Stimulated activated CD8-positive, alpha-beta memory T cell treated with anti-CD3 and anti-CD28 coated beads, Interleukin-4, amount 100 ng/mL, for 1 hour (primary cell): ENCODE measurements at places on chromosomes 11 and 22.

GRCh38 chr11:86558207-86558606 lies 114.2 kb downstream of the ME3 start:
- DNase-seq: no peak

DNA sequence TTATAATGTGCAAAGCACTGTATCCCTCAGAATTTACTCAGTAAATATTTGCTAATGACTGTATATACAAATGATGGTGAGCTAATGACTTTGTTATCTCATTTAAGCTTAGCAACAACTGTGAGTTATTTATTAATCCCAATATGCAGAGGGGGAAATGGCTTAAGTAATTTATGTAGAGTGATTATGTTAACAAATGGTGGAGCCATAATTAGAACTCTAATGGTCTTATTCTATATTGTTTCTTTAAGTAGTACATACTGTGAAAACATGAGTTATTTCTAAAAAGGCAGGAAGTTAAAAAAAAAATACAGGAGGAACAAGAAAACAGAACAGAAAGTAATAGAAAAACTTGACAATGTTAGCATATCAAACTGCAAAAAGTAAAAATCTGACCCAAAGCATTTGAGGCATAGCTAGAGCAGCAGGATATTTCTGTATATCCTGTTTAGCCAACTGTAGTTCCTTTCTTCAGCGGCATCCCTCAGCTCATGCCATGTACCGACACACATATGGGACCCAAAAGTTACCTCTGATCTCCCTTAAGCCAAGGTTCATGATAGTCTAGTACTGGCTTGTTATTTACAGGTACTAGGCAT lies 94.2 kb downstream of the FCHSD2 start:
- no peak for DNase-seq

DNA sequence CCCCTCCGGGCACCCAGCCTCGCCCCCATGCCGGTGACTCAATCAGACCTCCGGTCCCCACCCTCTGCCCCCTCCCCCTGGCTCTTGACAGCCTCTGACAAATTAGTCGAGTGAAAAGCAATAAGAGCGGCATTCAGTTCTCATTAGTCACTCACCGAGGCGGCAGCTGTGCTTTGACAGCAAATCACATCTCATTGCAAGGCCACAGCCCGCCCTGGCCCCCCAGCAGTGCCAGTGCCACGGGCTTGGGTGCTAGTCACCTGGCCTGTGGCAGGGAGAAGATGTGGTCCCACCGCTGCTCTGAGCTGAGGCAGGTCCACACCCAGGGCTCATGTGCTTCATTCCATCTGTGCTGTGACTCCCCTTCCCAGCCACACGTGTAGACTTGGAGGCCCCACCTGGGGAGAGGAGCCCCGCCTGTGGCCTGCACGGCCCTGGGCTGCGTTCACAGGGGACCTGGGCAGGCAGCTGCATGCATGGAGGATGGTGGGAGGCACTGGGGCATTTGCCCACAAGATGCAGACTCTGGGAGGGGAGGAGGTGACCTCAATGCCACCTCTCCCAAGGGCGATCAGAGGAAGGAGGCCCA lies 7.4 kb upstream of the TH start:
- no peak for DNase-seq

- no peak for DNase-seq
Observed at GRCh38 chr22:19035474-19036228, 86.6 kb downstream of the DGCR2 start.

GRCh38 chr11:110878513-110878912 lies 166.3 kb upstream of the ARHGAP20 start:
- DNase-seq: no peak

DNA sequence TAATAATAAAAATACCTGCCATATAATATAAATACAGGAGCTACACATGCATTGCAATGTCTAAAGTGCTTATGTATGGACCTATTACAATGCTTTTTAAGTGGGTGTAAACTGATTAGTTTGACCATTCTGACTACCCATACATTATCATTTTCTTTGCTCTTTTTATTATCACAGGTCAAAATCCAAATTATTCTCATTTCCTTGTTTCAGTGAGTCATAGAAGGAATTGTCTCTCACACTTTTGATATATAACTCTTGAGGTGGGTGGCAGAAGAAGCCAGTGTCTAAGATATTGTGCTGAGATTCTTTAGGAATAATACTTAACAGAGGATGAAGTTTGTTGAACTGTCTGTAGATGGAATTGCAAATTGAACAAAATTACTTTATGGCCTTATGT lies 35.6 kb downstream of the GAS2 start:
- DNase-seq: no peak

- DNase-seq: no peak
Observed at GRCh38 chr11:116434986-116435385, 337.8 kb downstream of the BUD13 start.

DNA sequence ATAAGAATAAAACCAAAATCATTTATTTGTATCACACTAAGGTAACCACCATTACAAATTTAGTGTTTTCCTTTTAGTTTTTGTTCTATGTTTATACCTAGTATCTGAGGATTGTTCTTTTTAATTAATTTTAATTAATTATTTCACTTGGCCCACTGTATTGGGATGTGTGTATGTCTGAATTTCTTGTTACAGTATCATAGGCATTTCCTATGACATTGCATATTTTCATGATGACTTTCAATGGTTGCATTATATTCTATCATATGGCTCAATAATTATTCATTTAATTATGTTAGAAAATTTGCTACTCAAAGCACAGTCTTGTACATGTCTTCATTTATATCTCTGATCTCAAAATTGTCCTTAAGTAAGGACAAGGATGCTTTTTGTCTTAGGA lies 41.0 kb downstream of the C11orf71 start:
- no peak for DNase-seq

DNA sequence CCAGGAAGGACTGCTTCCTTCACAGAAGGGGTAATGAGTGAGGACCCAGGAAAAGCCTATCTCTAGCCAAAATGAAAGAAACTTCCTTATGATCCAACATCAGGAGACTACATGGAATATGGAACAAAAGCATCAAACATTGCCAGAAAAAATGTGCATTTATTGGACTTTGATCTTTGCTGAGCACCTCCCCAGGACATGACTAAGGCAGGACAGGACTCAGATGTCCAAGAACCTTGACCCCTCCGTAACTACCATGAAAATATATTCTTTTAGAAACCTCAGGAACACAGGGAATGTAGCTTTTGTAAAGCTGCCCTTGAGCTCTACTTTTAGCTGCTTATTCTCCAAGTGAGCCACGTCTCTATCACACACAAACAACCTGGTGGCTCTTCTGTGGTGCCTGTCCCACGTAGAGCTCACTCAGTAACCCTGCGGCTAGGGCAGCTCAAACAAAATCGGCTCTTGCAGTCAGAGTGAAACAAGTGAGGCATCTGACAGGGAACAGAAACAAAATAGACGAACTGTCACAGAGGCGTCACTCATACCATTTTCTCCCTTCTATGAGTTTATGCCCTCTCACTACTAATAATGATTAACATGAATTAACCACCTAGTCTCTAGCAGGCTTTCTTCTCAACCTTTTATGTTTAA lies 471.5 kb upstream of the API5 start:
- DNase-seq: no peak

- DNase-seq: no peak
Observed at GRCh38 chr22:46557736-46558480, 20.5 kb upstream of the CELSR1 start.

DNA sequence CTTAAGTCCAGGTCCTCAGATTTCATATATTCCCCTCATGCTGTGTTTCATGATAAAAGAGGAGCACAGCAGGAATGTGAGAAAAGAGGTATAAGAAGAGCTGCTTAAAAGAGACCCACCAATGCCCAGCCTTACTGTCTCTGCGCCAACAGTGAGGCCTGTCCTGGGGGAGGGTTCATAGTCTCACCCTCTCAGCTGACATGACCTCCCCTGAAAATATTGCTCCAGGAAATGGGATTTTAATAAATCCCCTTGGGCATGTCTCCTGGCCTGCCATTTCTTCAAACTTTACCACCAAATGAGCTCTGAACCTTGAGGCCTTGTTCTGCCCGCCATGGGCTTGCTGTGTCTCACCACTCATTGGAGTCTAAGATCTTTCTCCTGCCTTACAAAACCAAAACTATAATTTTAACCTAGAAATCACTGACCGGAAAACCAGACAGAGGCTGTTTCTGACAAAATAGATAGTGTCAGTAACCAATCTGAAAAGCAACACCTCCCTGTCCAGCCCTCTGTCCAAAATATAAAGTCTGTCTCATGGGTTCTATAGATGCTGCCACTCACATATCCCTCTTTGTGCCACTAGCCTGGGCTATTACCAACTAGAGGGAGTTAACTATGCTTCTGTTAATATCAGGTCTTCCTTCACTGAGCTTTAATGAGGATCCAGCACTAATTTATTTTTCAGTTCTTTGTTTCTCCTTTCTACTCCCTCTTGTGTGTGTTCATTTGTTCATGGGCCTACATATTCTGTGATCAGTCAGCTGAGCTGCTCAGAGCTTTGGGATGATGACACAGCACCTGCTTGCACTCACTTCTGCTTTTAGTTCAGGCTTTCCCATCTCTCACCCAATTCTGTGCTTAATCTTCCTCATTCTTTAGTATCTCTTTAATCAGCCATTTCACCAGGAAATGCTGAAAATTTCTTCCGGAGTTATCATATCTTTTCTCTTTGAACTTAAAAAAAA lies at the start of gene OR2AG2:
TSS of gene OR2AG2 (minus strand) at position 51 of the 968 bp plus-strand sequence. CDS start 3,019 bp downstream, outside the sequence.
- no peak for DNase-seq

DNA sequence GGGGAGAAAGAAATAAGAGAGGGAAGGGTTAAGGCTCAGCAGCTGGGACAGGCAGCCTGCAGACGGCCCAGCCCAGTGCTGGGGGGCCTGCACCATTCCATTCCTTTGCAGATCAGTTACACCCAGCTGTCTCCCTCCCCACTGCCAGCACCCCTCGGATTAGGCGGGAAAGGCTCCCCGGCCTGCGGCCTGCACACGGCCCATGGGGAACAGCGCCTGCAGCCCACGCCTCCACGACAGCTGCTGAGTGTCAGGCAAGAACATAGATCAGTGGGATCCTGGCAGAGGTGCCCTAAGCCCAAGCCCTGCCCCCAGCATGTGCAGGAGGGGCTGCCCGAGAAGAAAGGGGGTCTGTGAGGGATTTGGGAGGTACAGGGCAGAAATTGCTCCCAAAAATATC lies 65.8 kb upstream of the MYOD1 start:
- no peak for DNase-seq

GRCh38 chr22:24807284-24807950 lies 1.4 kb downstream of the SGSM1 start:
- no peak for DNase-seq

- no peak for DNase-seq
Observed at GRCh38 chr11:12375720-12376119, 1.7 kb upstream of the PARVA start.

DNA sequence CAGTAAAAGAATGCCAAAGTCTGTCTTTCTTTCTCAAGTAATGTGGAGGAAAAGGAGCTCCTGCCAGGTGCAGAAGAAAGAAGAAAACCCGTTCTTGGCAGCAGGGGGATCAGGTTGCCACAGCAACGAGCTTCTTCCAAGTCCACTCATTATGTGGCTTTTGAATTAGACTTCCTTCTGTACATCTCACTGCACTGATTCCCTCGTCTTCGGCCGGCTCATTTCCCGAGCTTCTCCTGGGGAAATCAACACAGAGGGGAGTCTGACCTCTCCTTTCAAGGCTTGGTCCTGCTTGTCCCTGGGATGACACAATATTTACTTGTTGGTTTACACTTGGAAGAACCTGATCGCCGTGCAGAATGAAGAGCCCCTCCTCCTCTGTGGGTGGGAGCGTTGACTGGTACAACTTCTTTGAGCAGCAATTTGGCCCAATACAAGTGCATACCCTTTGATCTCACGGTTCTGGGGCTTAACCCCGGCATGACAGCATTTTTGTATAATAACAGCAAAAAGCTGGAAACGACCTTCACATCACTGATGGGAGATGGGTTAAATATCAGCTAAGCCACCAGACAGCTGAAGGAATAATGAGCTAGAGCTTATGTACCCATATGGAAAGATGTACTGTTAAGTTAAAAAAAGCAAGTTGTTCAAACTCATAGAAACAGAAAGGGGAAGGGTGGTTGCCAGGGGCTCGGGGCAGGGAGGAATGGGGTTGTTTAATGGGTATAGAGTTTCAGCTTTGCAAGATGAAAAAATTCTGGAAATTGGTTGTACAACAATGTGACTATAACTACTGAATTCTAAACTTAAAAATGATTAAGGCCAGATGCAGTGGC lies 35.4 kb downstream of the MCHR1 start:
- DNase-seq: no peak

GRCh38 chr11:118152552-118153471 lies at the start of gene SCN4B:
Gene SCN4B, minus strand, starts transcription at chr11:118152823. Its CDS starts 150 bp downstream, at chr11:118152673.
- no peak for DNase-seq

DNA sequence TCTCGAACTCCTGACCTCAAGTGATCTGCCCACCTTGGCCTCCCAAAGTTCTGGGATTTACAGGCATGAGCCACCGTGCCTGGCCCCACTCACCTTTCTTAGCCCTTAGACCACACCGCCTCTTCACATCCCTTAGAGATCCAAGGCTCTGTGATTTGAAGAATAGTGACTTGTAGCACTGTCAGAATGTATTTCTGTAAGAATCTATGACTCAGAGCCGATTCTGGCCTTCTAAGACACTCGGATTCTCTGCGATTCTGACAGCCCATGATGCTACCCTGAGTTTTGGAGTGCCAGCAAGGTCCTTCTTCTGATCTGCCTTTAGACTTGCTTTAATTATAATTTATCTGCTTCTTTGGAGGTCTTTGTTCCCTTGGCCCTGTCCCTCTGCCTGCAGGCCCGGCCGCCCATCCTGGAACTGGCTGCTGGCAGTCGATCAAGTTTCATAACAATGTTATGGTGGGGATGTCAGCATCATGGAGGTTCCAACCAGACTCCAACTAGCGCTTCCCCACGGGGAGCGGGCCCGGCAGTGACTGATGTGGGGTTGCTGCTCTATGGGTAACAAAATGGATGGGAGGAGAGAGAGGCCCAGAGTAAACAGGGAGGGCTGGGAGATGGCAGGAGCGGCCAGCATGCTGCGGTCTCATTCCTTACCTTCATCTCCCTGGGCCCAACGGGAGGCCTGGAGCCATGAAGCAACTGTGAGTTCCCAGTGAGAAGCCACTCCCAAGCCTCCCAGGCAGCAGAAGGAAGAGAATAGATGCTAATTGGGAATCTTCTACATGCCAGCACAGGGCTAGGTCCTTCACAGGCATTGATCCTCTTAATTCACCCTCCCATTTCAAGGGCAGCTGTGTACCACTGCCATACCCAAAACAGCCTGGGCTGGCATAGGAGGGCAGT lies 55.7 kb upstream of the RASD2 start:
- no peak for DNase-seq

DNA sequence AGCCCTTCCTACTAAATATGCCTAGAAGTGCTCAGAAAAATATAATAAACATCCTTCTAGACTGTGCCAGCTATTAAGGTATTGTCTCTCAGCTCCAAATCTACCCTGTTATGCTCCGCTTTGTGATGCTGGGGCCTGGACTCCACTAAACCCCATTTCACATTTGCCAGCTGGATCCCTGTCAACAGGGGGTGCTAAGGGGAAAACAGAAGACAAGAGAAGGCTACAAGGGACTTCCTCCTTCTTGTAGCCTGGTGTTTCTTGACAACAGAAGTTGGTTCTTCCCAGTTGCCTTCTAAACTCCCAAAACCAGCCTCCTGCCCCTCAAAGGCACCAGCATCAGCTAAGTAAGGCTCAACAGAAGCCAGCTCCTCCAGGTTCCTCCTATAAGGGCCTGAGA lies 5.2 kb downstream of the NUMA1 start:
- no peak for DNase-seq
